H7 (cell line): ENCODE measurements at places on chromosomes 1 and 21.

GRCh38 chr21:40404396-40404800 is 442.6 kb downstream of the DSCAM start:
- no peak for DNase-seq

DNA sequence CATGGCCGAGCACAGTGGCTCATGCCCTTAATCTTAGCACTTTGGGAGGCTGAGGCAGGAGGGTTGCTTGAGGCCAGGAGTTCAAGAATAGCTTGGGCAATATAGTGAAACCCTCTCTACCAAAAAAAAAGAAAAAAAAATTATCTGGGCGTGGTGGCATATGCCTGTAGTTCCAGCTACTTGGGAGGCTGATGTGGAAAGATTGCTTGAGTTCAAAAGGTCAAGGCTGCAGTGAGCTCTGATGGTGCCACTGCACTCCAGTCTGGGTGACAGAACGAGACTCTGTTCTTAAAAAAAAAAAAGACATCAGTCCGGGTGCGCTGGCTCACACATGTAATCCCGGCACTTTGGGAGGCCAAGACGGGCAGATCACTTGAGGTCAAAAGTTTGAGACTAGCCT is 251.2 kb upstream of the CACYBP start:
- no peak for DNase-seq

DNA sequence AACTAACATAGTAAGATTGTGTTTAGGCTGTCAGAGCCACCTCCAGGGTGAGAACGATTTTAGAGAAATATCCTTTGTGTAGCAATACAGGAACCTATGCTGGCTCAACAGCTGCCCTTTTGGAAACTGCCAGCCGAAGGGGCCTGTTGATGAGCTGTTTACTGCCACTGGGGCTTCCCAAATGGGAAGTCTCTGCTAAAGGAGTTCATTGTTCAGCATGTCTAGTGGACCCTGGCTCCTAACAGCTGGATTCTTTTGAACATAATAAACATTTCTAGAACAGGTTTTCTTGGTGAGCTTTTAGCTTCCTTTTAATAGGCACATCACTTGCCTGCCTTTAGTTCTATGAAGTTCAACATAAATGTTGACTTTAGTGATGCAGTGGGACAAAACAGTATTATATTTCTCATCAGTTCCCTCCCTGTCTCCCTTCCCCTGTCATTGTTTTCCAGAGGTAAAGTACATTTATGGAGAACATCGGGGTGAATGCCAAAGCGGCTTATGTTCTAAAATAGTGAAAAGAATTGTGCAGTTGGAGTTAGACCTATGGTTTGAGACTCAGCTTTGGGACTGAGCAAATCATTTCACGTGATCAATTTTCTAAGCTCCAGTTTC is 57.4 kb downstream of the UCK2 start:
- DNase-seq: no peak

DNA sequence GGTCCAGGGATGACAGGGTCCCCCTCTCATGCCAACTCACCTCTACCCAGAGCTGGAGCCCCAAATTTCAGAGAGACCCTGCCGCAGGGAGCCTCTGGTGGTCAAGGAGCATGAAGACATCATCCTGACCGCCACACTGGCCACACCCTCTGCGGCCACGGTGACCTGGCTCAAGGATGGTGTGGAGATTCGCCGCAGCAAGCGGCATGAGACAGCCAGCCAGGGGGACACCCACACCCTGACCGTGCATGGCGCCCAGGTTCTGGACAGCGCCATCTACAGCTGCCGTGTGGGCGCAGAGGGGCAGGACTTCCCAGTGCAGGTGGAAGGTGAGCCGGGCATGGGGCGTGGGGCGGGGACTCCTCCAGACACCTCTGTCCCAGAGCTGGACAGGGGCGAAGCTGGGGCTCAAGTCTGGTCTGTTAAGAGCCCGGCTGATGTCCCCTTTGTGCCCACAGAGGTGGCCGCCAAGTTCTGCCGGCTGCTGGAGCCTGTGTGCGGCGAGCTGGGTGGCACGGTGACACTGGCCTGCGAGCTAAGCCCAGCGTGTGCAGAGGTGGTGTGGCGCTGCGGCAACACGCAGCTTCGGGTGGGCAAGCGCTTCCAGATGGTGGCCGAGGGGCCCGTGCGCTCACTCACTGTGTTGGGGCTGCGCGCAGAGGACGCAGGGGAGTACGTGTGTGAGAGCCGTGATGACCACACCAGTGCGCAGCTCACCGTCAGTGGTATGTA is 66.0 kb downstream of the OBSCN start:
- DNase-seq: peak; percentile 75

DNA sequence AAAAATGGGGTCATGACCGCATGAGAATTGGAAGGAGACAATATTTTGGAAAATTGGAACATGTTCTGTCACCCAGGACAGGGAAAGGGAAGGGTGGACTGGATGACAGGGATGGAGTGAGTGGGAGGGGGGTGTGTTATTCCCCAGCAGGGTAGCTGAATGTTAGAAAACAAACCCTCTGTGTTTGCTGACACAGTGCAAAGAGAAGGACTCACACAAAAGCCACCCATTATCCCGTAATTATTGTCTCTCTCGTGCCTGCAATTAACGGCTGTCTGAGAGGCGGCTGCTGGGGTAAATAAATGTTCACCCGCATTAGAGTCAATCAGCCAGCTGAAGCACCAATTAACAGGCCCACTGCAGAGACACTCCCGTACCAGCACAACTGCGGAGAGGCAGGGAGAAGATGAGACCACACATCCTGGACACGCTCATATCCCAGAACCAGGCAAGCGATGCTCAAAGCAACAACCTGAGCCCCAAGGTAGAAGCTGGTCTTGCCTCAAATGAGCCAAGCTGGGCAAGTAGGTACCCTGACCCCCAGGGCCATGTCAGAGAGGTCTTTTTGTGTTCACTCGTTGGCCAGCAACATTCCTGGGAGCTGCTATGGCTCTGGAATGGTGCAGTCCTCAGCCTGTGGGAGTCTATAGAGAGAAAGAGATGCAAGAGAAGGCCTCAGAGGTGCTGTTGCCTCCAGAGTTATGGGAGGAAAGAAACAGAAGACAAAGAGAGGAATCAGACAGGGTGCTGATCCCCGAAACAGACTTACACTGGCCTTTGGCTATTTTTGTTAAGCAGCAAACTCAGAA is 19.4 kb downstream of the PLEKHA6 start:
- DNase-seq: no peak

- no peak for DNase-seq
Measured at GRCh38 chr1:176628775-176629174, 165.8 kb downstream of the PAPPA2 start.

GRCh38 chr21:45515241-45516061 is 26.8 kb downstream of the SLC19A1 start:
- DNase-seq: no peak

GRCh38 chr1:94909486-94909885 is 17.4 kb downstream of the CNN3 start:
- peak; percentile 30 for DNase-seq

DNA sequence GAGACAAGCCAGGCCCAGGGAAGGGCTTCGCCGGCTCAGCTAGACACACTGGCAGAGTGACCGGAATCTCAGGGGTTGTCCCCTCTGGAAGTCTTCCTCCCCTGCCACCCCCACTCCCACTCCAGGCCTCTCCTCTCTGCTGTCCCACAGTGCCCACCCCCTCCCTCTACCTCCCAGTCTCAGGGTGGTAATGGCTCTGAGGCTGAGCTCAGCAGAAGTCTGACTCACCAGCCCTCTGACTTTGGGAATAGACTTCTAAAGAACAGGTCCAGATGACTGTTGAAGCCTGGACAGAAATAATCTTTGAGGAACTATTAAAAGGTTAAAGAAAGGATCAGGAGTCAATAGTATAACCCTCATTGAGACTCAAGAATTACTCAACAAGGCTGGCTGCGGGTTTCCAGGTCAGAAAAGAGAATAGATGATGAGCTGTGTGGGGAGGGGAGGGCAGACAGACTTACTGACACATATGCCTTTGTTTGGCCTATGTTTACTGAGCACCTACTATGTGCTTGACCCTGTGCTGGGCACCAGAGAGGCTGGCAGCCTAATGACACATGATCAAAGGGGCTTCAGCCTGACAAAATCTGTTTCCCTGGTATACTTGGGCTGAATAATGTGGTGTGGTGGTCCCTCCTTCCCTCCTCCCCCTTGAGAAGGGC is 8.2 kb downstream of the HCRTR1 start:
- DNase-seq: no peak

DNA sequence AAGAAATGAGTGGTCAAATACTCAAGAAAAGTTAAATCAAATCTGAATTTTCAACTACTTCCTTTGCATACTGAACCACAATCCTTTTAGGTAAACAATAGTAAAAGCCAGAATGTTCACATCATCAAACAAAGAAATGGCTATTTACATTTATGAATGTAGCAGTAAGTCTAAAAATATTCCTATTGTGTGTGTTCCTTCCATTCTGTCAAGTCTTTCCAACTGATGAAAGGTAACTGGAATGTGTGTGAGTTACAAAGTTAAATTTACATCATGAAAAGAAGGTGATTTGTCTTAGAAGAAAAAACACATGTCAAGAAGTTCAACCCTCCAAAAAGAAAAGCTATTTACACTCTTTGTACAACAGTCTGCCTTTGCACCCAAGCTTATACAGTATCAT is 203.1 kb downstream of the SIPA1L2 start:
- DNase-seq: no peak

DNA sequence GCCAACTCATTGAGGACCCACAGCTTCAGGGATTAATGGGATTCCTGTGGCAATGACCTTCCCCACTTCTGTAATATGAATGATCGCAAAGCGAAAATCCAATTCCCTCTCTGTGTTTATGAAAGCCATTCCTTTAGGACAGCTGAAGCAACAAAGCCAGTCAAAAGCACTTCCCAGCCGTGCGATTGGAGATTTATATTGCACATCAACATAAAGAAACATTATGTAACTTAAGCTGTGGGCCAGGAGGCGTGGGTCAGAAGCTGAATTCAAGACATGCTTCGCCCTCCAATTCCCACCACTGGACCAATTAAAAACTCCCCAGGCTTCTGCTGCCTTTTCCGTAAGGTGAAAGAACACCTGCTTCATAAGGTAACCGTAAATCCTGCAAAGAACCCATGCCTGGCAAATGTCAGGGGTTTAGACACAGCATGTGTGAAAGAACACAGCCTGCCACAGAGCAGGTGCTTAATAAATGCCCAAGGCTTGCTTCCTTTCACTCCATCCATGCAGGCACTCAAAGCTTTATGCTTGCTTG is 138.9 kb upstream of the SOD1 start:
- no peak for DNase-seq

DNA sequence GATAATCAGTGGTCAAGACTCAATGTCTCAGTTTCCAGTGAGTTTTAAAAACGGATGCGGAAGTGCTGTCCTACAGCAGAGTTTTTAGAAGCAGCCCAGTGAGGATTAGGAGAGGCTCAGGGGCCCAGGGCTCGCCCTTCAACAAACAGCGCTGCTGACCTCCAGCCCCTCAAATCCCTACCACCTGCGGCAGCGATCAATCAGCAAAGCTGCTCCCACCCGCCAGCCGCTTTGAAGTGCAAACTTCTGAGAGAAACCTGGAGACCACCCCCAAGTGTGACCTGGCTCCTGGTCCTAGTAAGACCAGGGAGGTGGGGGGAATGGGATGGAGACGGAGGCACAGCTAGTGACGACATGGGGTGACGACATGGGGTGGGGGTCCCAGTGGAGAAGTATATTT is 14.4 kb downstream of the ZBTB17 start:
- peak; percentile 76 for DNase-seq

DNA sequence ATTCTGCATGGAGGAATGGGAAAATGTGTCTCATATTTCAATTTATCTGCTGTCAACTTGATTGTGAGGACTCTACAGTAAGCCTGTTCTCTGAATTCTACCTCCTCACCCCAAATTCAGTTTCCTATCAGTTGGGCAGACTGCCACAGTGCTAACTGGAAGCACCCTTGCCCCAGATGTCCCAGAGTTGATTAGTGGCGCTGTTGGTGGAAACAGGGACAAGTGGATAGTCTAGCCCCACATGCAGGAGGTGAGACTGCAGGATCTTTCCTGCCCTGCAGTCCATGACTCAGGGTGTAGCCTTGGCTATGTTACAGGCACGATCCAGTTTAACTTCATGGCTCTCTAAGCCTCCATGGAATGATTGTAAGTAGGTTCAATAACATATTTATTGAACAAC is 22.1 kb downstream of the ADAM30 start:
- no peak for DNase-seq

GRCh38 chr1:66247415-66248208 is 286.3 kb upstream of the SGIP1 start:
- no peak for DNase-seq

- no peak for DNase-seq
Measured at GRCh38 chr1:207999274-207999915, 88.5 kb upstream of the CD34 start.

- peak; percentile 97 for DNase-seq
Measured at GRCh38 chr1:205229399-205229871, 1.7 kb downstream of the TMCC2 start.

DNA sequence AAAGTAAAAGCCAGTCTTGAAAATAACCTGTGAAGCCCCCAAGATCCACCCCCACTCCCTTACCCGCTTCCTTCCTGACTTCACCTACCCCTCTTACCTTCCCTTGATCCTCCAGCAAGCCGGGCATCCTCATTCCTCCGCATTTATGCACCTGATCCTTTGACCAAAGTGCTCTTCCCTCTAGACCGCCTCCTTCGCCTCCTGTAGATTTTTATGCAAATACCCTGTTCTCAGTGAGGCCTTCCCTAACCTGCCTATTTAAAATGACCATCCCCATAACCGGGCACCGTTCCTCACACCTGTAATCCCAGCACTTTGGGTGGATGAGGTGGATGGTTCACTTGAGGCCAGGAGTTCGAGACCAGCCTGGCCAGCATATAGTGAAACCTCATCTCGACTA is 1.1 kb upstream of the NENF start:
- DNase-seq: peak; percentile 59

GRCh38 chr21:25569711-25570110 is 37.6 kb downstream of the MRPL39 start:
- DNase-seq: no peak

- DNase-seq: no peak
Measured at GRCh38 chr1:219573960-219574359, 38.9 kb downstream of the ZC3H11B start.

GRCh38 chr1:56135069-56135863 is 444.1 kb downstream of the PLPP3 start:
- no peak for DNase-seq

- DNase-seq: no peak
Measured at GRCh38 chr1:84010136-84010535, 11.2 kb upstream of the TTLL7 start.

DNA sequence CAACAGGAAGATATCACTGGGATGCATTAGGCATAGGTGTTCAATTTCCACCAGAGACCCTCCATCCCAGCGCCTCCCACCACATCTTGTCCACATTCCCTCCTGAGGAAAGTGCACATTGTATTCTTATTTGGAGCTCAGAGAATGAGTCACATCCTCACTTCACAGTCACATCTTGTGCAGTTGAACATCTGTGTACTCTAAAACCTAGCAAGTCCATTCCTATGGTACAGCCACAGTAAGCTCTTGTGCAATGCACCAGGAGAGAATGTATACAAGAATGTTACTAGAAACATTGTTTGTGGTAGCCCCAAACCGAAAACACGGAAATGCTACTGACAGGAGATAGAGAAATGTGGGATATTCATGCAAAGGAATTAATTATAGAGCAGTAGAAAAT is 1.6 kb upstream of the KDF1 start:
- no peak for DNase-seq

GRCh38 chr1:159248311-159248710 is 43.6 kb downstream of the ACKR1 start:
- no peak for DNase-seq

- DNase-seq: peak; percentile 89
Measured at GRCh38 chr1:43452789-43453441, 816 bp downstream of the HYI start.

- no peak for DNase-seq
Measured at GRCh38 chr1:85862456-85862855, 154.2 kb upstream of the ZNHIT6 start.

GRCh38 chr1:226798427-226799411 is 59.6 kb upstream of the ITPKB start:
- no peak for DNase-seq
